ENCODE measurements at places on chromosomes 2 and 18.
A peak's percentile ranks its signal among the peaks of the same experiment; 100 is the strongest.

DNA sequence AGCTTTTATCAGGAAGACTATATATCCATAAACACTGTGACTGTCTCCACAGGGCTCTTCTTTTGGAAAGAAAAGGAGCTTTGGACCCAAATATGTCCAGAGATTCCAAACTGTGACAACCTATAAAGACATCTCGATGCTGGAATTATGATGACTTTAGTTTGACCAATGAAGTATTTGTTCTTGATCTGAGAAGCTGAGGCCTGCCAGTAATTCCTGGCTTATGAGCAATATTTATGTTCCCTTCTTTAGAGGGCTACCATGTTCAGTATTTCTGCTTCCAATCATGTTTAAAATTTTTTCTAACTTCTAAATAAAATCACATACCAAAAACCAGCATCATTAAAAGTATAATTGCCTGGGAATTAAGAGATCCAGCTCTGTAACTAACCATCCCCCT is 41.1 kb downstream of the FEZ2 start:
- no peak for DNase-seq

DNA sequence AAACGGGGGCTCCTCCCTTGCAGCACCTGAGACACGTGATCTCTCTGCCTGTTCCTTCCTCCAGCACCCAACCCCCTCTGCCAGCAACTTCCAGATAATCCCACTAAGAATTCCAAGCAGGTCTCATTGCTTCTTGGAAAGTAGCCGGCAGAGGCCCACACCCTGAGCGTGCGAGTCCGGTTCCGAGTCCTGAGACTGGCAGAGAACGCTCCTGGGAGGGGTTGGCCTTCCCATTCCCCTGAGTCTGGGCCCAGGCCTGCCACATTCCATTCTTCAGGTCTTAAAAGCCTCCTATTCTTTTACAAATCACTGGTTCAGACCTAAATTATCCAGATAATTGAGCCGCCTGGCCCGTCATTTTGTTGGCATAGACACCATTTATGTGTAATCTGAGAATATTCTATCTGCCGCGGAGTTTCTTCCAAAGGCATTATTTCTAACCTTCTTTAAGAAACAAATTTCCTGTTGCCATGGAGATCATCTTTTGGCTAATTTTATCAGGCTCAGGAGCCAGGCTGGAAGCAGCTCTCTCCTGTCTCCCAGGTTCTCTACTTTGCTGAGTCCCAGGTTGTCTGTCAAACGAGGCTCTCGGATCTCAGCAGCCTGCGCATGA is 165.4 kb downstream of the MYCN start:
- DNase-seq = no peak

DNA sequence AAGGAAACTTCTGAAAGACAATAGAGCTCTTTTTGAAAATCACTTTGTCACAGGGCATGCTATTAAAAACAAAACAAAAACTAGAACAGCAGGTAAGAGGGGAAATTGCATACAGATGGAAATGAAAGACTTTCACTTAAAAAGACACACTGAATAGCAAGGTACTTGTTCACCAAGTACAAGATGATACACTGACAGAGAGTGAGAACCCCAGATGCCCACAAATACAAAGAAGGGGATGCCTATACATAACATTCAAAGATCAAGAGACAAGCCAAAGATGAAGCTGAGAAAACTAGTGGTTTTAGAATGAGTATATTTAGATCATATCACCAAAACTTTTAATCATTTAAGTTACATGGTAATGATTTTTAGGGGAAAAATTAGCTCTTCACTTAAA is 60.7 kb downstream of the ASXL2 start:
- DNase-seq = no peak

GRCh38 chr18:62539284-62540165 is 16.7 kb downstream of the ZCCHC2 start:
- DNase-seq = no peak

- DNase-seq = no peak
These were observed 8.4 kb upstream of the GPC1 start for GRCh38 chr2:240426845-240427721.

GRCh38 chr2:85828725-85829124 is 60.1 kb downstream of the ST3GAL5 start:
- DNase-seq = no peak

DNA sequence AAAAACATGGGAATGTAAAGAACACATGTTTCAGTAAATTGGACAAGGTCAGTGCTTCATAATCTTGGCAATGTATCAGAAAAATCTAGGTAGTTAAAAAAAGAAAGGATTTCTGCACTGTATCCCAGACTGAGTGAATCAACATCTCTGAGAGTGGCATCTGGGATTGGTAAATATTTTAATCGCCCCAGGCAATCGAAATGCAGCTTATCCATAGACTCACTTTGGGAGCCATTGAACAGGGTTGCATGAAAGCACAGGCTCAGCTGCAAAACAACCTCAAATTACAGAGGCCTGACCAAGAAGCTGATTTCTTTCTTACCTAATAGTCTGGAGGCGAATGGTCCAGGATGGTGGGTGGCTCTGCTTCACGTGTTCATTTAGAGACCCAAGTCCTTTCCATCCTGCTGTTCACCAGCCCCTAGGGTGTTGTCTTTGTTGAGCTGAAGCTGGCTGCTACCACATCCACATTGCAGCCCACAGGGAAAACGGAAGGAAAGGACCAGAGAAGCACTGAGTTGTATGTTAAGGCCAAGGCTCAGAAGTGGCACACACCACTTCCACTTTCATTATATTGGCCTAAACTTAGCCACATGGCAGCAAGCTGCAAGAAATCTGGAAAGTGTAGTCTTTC is 59.0 kb downstream of the MOGAT1 start:
- no peak for DNase-seq

DNA sequence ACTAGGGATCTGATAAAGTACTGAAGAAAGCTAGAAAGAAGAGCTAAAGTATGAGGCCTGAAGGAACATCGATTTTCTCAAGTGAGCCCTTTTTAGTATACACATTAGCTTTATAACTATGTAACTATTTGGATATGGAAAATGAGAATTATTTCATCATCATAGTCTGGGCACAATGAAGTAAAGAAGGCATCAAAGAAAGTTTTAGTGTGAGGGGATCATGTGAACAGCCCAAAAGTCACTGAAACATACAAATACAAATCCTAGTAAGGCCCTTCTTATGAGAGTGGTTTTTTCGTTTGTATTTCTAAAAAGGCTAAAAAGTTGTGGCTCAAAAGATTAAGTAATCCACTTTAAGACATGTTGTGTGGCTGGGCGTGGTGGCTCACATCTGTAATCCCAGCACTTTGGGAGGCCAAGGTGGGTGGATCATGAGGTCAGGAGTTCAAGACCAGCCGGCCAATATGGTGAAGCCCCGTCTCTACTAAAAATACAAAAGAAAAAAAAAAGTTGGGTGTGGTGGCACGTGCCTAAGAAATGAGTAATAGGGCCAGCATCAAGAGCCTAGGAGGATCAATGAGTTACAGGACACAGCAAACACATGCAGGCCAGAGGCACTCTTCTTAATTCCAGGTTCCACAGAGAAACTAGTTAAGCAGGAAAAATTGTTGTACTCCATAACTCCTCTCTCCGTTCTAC is 61.9 kb downstream of the PUM2 start:
- no peak for DNase-seq

DNA sequence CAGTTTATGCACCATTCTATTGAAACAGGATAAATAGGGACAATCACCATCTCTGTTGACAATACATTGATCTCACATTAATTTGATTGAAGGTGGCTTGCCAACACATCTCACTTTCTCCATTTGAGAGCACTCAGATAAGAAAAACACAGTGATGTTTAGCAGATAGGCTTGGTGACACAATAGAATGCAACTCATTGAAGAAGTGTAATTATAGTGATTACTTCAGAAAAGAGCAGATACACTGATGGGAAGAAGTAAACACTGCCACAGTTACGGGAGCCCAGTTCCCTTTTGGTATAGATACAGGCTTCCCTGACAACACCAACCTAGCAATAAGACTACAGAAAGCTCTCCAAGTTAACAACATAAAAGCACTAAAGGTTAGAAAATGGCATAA is 89.1 kb downstream of the FIGN start:
- no peak for DNase-seq

GRCh38 chr18:11726556-11726955 is 37.5 kb downstream of the GNAL start:
- DNase-seq = no peak

DNA sequence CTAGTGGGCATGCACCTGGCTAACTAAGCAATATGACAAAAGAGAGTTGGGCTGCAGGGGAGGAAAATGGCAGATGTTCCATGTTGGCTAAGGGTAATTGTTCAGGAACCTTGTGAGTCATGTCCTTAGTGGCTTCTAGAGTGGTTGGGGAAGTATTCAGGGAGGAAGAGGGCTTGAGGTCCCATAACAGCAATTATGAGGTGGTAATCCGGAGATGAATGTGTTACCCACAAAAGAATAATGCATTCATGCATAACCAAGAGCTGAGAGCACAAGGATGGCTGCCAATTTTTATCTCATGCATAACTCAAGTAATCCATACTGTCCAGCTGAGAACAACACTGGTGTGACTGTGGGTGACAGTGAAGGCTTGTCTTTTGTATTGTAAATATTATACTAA is 42.9 kb downstream of the TMEFF2 start:
- DNase-seq = no peak

DNA sequence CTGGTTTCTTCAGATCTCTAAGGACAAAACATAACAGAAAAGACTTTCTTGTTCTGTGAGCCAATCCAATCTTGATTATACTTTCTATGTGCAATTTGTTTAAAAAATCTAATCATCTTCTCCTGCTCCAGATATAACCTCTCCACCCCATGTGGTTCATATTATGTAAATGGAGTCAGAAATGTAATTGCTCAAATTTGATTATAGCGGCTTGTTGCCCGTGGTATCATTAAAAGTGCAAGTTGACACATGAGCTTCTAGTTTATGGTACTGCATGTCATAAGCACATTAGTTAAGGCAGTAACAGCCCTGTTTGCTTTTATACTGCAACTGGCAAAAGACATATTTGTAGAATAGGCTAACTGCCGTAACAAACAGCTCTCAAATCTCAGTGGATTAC is 715.1 kb upstream of the CDH7 start:
- DNase-seq = no peak

DNA sequence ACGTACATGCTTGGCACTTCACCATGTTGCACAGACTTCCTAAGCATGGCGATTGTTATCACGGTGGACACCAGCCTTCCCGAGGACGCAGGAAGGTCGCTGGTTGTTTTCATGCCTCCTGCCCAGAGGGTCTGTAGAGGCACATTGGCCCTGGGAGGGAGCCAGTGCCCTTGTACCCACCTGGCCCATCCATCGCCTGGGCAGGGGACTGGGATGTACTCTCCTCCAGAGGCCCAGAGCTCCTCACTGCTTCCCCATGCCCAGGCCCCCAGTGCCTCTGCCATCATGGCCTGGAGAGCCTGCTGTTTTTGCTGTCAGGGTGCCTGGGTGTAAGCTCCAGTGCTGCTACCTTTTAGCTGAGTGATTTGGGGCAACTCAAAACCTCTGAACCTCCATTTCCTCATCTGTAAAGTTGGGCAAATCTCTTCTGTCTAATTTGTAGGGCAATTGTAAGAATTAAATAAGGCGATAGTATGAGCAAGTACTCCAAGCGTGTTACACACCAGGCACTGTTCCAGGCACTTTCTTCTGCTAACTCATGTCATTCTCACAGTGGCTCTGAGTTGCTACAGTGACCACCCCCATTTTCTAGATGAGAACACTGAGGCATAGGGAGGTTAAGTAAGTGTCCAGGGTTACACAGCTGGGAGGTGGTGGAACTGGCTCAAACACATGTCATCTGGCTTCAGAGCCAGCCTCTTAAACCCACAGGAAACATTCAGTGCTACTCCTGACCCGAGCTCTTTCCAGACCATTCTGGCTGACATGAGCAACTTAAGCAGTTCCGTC is 45.3 kb downstream of the GREB1 start:
- DNase-seq = no peak

DNA sequence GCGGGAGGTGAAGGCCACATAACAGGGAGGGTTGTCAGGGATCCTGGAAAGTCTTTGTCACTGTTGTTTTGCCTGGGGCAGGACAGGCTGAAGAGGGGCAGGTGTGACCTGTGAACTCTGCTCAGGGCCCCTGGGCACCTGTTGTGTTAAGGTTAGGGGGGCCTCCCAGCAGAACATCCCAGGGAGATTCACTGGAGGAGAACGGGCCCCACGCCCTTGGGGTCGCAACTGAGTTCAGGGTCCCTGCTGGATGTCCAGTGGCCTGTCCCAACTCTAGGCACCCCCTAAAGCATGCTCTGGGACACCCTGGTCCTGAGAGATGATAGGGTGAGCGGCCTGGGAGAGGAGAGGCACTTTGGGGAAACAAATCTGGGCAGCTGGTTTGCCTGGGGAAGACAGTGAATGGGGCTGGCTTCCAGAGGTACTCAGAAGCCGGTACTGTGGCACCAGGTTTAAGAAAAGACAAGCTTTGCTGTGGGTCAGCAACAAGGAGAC is 22.9 kb downstream of the GPR35 start:
- no peak for DNase-seq

DNA sequence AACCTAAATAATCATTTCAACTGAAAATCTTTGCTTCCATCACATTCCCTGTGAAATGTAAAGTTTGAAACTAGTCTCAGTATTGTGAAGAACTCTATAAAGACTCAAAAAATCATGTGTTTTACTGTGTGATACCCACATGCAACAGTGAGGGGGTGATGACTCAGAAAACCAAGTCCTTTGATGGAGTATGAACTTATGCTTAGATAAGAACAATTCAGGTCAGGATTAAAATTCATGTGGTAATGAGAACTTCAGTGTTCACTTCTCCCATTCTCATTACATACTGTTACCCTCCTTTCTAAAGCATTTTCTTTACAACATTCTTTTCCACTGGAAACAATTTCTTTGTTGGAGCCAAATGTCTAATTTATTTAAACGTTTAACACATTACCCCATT is 360.2 kb downstream of the FSIP2 start:
- no peak for DNase-seq

- no peak for DNase-seq
These were observed 16.0 kb downstream of the PRKAG3 start for GRCh38 chr2:218815649-218816048.

DNA sequence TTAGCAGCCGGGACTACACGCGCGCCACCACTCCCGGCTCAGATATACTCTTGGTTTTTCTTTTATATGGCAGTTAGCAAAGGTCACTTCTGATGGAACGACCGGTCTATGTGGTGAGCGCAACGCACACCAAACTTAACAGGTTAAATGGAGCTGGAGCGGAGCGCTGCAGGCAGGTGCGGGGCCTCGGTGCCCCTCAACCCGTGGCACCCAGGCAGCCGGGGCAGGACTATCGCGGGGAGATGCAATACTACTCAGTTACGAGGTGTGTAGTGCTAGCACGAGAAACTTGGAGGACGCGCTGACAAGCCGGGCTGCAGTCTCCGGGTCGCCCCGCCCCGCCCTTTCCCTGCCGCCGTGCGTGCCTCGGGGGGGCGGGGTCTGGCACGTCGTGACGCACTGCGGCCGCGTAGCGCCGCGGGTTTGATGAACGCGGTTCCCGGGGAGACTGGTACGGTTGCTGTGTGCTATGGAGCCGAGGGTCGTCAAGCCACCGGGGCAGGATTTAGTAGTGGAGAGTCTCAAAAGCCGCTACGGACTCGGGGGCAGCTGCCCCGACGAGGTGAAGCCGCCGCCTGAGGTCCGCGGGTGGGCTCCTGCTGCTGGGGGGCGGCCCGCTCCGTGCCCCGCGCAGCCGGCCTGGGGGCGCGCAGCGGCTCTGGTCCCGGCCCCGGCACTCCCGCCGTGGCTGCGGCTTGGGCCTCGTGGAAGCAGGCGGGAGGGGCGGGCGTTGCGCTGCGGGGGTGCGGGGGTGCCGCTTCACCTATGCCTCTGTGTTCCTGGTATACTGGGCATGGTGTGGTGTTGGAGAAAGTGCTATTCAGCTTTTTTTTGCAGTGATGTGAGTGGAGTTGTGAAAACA is at the start of gene CCDC138:
TSS of gene CCDC138 (plus strand) at position 418 of the 862 bp plus-strand sequence. CDS start at position 470, 52 bp downstream.
- DNase-seq = peak; percentile 89

Measured in CD4-positive, alpha-beta T cell treated with Interleukin-1 beta for 1 hour (primary cell).